ENCODE measurements at places on chromosomes 5 and 9. TPM values are rescaled to one million over a fixed set of nuclear protein-coding genes. Genes with fewer than 3 reads are reported as not detected.

DNA sequence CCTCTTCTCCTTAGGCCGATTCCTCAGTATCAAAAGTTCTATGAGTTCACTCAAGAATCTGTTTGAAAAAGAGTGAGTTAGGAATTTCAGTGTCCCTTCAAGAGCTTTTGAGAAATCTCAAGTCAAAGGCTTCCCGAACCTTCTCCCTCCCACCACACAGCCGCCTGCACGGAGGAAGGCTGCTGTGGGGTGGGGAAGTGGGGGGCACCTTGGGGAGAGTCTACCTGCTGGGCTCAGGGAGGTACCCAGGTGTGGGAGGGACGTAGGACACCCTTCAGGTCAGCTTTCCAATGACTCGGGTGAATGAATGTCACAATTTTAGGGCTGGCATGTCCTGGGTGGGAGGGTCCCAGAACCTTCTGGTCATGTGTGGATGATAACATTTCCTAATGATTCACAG, 17.5 kb downstream of the CXCL14 start:
- DNase-seq, result no peak

DNA sequence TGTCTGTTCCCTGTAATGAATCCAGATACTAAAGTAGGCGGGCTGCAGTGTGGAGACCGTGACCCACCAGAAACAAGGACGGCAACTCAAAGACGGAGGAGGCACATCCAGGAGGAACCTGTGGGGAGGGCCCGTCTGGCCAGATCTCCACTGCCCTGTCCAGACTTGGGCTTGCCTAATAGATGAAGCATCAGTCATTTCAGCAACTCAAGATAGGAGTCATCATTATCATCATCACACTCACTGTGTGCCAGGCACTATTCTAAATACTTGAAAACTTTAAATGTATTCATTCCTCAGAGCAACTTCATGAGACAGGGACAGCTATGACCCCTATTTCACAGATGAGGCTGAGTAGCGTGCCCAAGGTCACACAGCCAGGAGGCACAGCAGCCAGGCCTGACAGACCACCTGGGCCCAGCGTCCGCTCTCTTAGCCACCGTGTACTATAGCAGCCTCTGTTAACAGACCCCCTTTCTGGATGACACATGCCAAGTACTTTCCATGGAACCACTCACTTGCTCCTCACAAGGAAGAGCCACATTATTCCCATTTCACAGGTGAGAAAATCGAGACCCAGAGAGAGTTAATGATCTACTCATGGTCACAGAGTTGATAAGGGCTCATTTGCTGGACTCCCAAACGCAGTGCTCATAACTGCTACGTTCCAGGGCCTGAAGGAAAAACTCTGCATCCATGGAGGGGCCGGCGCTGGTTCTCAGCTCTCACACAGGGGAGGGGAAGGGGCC, 4.9 kb upstream of the IL4 start:
- no peak for DNase-seq

GRCh38 chr5:129630101-129630500, 117.8 kb upstream of the MINAR2 start:
- no peak for DNase-seq

NCS1 gene
- total RNA-seq, result not detected

- no peak for DNase-seq
These were observed 25.2 kb downstream of the PIK3R1 start for GRCh38 chr5:68240771-68241170.

GRIN1 gene
- not detected for total RNA-seq

DNA sequence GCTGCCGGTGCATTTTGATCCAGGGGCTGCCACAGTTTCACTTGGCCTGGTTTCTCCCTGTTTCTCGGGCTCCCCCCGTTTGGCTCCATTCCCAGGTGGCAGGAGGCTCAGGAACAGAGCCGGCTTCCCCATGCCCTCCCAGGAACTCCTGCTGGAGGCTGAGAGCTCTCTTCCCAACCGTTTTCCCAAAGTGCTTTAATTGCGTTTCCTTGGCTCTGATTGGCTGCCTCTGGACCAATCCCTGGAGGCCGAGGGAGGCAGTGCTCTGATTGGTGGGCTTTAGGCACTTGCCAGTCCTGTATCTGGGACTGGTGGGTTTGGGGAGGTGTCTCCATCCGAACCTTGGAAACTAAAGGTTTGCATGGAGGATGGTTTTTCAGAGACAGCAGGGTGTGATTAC, 4.9 kb downstream of the TSPAN17 start:
- DNase-seq, result no peak

CNTFR gene
- total RNA-seq, result not detected

DNA sequence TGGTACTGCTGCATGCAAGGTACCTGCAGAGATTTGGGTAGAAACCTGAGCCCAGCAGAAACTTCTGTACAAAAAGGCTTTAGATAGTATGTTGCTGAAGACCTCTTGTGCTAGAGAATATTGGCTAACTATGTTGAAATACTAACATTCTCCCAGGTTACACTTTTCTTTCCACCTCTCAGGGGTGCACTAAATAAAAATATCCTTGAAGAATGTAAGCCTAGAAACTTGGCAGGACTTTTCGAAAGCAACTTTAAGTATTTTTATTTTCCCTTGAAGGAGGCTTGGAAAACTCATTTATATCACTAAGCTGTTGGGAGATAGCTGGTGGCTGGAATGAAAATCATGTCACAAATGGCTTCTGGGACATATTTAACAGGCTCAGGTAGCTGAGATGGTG, 50.0 kb downstream of the FBXL7 start:
- DNase-seq, result no peak

DNA sequence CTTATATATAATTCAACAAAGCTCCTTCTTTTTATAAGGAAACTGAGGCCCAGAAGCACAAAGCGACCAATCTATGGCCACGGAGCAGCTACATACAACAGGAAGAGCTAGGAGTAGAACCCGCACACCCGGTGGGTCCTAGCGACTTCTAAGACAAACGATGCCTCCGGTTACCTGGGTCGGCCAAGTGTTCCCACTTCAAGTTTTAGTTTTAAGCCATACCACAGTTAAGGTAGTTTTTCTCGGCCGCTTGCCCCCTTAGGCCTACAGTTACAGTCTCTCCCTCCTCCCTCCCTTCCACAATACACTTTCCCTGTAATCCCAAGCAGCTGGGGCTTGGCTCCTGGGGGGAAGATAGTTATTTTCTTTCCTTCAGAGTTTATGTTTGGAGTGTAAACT, 533 bp downstream of the SREK1IP1 start:
- no peak for DNase-seq

SPRY4 gene
- total RNA-seq, result 1.2 TPM

DNA sequence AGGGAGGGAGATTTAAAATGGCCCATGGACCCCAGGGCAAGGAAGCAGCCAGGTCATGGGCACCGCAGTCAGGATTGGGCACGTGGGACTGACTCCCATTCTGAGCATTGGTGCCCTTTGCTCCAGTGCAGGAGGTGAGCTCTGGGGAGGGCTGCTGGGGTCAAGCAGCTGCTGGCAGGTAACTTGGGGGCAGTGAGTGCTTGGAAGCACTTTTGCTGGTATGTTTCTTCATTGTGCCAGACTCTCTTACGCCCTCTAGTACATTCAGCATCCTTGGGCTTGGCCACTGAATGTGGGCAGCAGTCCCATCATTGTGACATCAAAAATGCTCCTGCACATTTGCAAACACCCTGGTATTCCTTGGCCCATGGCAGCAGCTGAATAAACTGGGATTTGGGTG, 32.7 kb downstream of the PRRC2B start:
- no peak for DNase-seq

DNA sequence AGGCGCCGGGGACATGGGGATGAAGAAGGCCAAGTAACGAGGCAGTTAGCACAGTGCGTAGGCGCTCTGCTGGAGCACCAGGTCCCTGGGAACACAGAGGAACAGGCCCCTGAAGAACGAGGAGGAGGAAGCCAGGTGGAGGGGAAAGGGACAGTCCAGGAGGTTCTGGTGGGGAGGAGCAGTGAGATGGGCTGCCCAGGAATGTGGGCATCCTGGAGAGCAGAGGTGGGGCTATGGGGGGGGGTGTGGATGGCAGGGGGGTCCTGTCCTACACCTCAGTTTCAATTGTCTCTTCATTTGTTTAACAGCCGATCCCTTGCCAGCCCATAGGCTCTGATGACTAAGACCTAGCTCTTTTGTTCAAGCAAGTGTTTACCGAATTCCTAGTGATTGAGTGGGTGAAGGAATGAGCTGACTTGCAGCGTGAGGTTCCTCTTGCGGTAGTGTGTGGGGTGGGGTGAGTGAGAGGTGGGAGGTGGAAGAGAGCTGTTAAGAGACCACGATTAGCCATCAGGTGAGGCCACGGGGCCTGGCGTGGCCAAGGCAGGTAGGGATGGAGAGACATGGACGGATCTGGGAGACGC, 8.4 kb upstream of the PHYHD1 start:
- no peak for DNase-seq

DNA sequence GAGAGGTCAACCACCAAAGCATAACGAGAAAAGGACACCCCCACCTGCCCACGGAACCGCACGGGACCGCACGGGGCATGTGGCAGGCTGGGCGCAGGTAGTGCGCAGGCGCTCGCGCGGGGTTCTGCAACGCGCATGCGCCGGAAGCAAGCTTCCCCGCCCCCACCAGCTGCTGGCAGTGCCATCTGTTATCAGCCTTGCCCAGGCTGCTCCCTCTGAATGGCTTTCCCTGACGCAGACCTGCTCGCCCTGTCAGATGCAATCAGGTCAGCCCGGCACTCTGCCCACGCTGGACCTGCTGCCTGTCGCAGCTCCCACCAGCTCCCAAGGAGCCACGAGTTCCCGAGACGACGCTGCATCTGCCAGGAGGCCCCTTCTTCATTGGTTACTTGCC, 22.8 kb downstream of the PTCH1 start:
- DNase-seq, result no peak

- no peak for DNase-seq
These were observed 50.7 kb downstream of the PRRC1 start for GRCh38 chr5:127568166-127568565.

SH3TC2 gene
- not detected for total RNA-seq

DNA sequence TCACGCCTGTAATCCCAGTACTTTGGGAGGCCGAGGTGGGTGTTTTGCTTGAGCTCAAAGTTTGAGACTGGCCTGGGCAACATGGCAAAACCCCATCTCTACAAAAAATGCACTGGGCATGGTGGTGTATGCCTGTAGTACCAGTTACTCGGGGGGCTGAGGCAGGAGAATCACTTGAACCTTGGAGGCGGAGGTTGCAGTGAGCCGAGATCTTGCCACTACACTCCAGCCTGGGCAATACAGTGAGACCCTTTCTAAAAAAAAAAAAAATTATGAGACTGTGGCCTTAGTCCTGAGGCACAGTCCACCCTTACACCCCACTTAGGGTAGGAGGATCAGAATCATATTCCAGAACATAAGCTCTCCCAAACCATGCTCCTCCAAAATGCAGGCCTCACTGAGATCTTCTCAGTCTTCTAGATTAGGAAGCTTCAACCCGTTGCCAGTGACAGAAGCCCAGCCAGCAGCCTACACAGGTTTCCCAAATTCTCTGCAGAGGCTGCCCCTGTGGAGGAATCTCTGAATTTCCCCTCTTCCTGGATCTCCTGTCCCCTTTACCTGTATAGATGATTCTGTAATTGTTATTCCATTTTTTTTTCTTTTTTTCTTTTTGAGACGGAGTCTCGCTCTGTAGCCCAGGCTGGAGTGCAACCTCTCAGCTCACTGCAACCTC, 77.3 kb downstream of the BASP1 start:
- DNase-seq, result no peak

DMRTA1 gene
- 0.10 TPM for total RNA-seq
